ENCODE measurements at places on chromosomes 5 and 9.

DNA sequence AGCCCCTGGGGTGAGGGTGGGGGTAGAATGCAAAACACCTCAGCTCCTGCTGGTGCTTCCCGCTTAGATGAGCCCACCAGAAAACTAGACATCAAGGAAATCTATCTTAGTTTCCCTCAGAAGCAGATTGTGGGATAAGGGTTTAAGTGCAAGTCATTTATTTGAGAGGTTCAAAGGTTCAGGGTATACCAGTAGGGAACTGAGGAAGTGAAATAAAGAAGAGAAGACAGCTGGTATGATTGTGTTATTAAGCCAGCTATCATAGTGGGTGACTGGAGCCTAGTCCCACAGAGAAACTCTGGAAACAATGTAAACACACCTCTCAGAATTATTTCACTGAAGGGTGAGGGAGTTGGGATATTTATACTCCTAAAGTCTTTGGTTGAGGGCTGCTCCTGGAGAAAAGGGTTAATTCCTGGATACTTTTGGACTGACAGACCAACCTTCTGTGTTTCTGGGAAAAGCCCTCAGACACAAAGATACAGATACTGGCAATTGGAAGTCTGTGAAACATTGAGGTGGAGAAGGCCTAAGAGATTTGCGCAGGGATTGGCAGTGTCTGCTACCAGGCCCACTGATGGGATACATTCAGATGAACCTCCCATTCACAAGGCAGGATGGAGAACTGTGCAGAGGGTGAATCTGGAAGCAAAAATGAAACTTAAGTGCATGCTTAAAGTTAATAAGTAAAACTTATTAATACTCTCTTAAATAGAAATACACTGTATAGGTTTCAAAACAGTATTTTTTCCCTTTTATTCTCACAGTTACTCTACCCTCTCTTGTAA is 6.4 kb upstream of the DCTN4 start:
- no peak for DNase-seq

GRCh38 chr5:68343421-68343826 is 127.9 kb downstream of the PIK3R1 start:
- DNase-seq: no peak

DNA sequence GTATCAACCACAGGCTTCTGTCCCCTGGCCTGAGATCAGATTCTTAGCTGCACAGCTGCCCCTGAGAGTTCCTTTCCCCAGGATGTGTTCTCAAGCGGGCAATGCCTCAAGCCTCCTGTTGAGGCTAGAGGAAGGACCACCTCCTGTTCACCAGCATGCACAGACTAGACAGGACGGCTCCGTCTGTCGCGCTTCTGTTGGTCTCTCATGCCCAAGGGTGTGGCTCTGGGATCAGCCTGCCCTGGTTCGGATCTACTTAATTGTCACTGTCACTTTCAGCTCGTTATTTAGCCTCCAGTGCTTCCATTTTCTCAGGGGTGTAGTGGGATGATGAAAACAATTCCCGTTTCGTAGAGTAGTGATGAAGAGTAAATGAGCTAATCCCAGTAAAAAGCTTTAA is 103.1 kb downstream of the KCNIP1 start:
- no peak for DNase-seq

- DNase-seq: no peak
Observed at GRCh38 chr9:101791938-101792337, 53.5 kb upstream of the GRIN3A start.

GRCh38 chr9:94612071-94612470 is 18.4 kb upstream of the FBP2 start:
- no peak for DNase-seq

DNA sequence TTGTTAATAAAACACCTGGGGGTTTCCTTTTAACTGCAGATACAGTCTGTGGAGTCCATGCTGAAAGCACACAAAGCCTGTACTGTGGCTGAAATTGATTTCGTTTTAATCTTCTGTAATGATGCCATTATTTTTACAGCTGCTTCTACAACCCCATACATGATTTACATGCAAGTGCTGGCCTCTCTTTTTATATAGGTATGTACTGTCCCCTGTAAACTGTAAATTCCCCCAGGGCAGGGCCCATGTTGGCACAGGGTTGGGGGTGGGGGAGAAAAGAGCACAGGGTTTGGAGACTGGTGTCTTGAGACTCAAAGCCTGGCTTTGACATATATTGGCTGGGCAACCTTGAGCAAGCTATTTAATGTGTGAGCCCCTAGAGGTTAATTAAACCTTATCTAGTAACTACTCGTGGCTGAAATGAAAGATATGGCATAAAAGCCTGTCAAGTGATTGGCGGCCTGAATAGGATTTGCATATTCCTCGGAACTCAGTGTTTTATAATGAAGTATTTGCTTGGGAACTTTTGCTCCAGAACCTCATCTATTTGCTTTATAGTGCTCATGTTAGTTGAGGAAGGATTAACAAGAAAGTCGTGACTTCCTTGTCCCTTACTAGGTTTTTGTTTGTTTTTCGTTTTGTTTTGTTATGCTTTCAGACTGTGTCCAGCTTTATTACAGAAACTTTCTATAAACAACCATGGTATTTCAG is 34.0 kb downstream of the KLF4 start:
- no peak for DNase-seq

DNA sequence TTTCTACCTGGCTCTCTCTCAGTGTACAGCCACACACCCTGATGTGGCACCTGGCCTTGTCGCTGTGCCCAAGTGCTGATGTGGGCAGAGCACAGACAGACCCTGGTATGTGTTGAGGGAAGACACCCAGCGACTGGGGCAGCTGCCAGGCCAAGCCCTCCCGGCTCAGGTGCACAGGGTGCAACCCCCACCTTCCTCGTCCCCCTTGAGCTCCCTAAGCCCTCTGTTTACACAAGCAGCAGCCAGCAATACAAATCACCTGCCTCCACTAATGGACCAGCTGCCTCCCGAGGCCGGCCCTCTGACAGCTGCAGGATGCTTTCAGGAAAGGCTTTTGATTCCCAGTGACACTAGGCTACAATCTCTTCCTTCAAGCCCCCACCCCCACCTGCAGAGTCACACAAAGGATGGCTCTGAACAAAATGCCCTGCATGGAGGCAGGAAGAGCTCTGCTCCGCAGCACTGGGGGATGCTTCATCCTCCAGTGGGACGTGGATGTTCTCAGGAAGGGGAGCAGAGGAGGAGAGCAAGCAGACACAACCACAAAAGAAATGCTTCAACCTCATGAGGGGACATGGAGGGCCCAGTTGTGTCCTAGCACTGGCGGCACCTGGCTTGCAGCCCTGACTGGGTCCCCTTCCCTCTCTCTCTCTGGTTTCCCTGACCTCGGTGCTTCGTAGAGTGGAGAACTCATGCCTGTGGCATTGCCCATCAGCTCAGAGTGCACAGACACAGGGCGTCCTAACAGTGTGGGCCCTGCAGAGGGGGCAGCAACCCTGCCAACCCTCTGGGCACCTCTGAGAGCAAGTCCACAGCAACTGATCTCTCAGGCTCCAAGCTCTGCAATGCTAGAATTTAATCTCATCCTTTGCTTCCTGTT is 140.8 kb downstream of the BARX1 start:
- DNase-seq: no peak

GRCh38 chr9:37300620-37301019 is 121.9 kb upstream of the GRHPR start:
- DNase-seq: no peak

DNA sequence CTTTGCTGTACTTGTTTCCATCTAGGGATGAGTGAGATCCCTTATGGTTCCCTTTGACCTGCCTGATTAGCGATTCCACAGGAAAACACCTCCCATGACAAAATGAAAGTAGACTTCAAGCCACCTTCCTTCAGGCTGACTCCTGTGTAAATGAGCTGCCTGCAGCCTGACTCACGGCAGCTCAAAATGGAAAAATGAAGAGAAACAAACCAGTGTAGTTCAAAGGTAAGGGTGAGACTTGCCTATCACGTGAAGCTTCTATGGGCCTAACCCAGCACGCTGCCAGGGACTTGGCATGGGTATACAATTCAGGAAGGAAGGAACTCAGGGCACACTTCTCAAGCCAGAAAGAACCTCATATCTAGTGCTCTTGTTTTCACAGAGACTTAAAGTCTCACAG is 110.1 kb upstream of the LRRTM2 start:
- no peak for DNase-seq

Data from activated CD4-positive, CD25-positive, alpha-beta regulatory T cell treated with anti-CD3 and anti-CD28 coated beads, Interleukin-2, amount 50 U/mL, for 16 hours (primary cell).